NCI-H187 treated with DMSO at 0.1 percent for 48 hours (cell line): ENCODE measurements at places on chromosomes 3 and 15.

DNA sequence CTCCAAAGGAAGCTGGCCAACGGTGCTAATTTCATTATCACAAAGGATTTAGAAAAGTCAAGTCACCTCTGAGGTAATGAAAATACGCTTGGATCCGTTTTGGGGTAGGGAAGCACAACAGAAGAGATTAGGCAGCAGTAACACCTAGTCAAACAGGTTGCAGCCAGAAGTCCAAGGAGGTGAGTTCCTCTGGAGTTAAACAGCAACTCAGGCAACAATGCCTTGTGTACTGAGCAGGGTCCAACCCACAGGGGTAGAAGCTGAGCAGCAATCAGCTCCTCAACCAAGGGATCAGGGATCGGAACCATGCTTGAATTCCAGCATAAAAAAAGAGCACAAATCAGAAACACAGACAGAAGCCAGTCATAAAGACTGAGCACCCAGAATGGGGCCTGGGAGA, 88.1 kb upstream of the SPRED1 start:
- DNase-seq = no peak

- DNase-seq = no peak
These were observed 47.5 kb upstream of the MUC4 start for GRCh38 chr3:195859061-195859845.

GRCh38 chr15:74656935-74657535, 38.8 kb downstream of the EDC3 start:
- DNase-seq = no peak

- DNase-seq = no peak
These were observed 55.3 kb downstream of the ISL2 start for GRCh38 chr15:76391847-76392246.

GRCh38 chr3:1823867-1824266, 274.8 kb upstream of the CNTN4 start:
- DNase-seq = no peak

GRCh38 chr3:7934362-7934761, 567.3 kb upstream of the LMCD1 start:
- no peak for DNase-seq

- DNase-seq = no peak
These were observed 37.0 kb upstream of the CDCP1 start for GRCh38 chr3:45182915-45183871.

- DNase-seq = no peak
These were observed 13.8 kb upstream of the MUSTN1 start for GRCh38 chr3:52848617-52849016.

- DNase-seq = no peak
These were observed 16.8 kb downstream of the CGNL1 start for GRCh38 chr15:57393061-57393460.

DNA sequence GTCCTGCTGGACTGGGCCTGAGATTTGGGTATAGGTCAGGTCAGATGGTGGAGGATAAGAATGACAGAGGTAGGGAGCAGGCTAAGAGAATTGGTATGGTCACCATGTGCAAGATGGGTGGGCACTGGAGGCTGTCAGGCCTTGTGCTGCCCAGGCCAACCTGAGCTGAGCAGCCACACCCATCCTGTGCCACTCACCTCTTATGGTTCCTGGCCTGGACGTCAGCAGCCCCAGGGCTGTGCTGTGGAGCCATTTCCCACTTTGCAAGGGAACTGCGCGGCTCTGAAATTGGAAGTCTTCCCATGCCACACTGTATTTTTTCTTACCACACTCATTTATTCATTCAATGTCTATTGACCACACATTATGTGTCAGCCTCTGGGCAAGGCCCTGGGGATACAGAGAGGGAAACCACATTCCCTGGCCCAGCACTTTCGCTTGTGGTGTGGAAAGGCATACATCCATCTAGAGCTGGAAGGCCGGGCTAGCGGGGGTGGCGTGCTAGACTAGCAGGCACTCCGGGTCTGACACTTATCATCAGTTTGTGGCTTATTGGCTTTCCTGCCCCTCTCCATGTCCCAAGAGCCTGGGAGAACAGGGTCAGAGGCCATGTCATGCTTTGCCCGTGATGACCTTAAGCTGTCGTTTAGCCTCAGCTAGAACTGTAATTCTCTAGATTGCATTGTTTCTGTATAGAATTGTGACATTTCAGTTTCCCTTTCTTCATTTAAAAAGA, 51.1 kb upstream of the POLG start:
- DNase-seq = no peak

DNA sequence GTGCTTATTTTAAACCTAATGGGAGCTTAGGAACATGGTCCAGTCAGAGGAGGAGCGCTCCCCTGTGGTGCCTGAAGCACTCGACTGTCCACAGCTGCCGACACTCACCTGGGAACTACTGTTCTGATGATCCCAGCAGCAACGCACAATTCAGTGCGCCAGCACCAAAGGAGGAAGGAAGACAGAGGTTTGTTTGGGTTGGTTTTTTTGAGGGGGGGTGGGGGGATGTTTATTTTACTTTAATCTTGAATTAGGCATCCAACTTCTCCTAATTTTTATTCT, 48.8 kb upstream of the VGLL4 start:
- DNase-seq = no peak

- DNase-seq = no peak
These were observed 43.5 kb downstream of the CHD2 start for GRCh38 chr15:92943581-92943980.

GRCh38 chr3:78285032-78285728, 1245.3 kb downstream of the ROBO2 start:
- no peak for DNase-seq

- DNase-seq = no peak
These were observed 14.2 kb downstream of the GPR15 start for GRCh38 chr3:98545940-98546339.

DNA sequence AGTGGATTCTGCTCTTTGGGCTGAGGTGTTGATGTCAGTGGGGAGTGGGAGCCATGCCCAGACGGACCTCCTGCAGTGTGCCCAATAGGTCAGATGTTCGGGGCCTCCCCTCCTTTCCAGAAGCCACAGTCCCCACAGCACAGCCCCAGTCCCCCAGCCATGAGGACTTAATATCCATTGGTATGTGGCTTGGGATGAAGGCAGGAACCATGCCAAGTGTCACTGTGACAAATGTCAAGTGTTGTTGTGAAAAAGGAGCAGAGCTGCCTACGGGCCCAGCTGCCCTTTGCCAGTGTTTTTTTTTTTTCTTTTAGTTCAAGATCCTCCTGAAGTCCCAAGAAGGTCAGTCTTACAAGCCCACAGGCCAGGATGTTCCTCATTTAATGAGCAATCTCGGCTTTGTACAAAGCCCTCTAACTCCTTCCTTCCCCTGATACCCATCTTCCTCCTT, 12.2 kb downstream of the SEMA3G start:
- DNase-seq = no peak

GRCh38 chr15:85672332-85673084, 122.2 kb downstream of the KLHL25 start:
- DNase-seq = no peak

- no peak for DNase-seq
These were observed 35.1 kb upstream of the RGMA start for GRCh38 chr15:93124126-93124525.

GRCh38 chr15:78374436-78375393, 34.6 kb downstream of the CRABP1 start:
- no peak for DNase-seq

- DNase-seq = no peak
These were observed 34.4 kb upstream of the TLE3 start for GRCh38 chr15:70132139-70132538.

DNA sequence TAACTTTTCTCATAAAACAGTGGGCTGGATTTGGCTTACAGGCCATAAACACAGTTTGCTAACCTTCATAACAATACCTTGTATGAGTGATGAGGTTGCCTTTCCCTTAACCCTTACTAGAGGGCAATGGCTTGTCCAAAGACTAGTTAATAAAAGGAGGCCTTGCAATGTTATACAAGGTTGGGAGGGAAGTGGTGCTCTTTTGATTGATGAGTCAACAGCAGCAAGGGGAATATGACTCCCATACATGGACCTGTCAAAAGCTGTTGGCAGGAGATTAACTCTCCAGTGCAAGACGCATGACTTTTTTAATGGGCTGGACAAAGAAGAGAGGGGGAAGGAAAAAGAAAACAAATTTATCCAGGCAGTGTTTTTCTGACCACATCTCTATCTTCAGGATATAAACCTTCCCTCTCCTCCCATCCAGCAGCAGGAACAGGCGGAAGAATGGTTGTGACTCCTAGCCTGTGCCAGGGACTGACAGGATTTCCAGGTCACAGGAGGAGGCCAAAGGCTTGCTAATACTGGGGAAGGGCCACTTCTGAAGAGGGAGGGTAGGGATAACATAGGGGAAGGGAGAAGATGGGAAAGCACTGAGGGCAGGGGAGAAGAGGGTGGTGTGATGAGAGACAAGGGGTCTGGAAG, 35.2 kb upstream of the ARL14 start:
- DNase-seq = no peak

DNA sequence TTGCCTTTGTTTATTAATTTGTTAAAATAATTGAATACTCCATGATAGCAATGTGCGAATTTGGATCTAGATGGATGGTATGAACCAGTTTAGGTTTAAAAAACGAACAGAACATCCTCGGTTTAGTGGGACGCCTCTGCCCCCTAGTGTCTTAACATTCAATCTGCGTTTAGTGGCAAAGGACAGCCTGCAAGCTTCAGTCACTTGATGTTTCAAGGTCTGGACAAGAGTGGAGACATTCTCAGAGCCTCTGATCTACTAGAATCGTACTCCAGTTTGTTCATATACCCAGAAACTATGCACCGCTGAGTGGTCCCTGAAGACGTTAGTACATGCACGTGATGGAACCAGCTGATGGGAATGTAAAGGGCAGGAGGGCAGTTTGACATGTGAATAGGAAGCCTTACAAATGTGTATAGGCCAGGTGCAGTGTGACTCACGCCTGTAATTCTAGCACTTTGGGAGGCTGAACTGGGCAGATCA, 17.8 kb upstream of the ATP13A4 start:
- DNase-seq = peak; percentile 17

DNA sequence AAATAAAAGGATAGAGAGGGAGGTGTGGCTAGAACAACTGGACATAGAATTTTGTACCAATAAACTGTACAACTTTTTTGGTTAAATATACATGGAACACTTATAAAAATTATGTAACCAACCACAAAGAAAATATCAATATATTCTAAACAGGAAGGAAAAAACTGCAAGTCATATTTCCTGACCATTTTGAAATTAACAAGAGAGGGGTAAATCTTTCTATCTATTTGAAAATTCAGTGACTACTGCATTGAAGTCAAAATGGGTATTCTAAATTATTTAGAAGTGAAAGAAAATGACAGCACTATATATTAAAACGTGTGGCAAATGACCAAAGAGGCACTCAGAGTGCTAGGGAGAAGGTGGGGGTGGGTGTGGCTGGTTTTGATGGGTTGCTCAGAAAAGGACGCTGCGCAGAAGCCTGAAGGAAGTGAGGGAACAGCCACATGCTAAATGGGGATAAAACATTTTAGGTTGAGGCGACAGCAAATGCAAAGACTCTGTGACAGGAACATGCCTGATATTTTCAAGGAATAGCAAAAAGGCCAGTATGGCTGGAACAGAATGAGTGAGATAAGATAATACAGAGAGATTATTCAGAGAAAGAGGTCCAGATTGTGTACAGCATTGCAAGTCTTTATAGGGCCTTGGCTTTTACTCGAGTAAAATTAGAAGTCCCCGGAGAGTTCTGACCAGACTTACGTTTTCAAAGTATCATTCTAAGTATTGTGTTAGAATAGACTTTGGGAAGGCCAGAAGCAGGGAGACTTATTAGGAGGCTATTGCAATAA, 41.1 kb downstream of the ERICH6 start:
- no peak for DNase-seq

DNA sequence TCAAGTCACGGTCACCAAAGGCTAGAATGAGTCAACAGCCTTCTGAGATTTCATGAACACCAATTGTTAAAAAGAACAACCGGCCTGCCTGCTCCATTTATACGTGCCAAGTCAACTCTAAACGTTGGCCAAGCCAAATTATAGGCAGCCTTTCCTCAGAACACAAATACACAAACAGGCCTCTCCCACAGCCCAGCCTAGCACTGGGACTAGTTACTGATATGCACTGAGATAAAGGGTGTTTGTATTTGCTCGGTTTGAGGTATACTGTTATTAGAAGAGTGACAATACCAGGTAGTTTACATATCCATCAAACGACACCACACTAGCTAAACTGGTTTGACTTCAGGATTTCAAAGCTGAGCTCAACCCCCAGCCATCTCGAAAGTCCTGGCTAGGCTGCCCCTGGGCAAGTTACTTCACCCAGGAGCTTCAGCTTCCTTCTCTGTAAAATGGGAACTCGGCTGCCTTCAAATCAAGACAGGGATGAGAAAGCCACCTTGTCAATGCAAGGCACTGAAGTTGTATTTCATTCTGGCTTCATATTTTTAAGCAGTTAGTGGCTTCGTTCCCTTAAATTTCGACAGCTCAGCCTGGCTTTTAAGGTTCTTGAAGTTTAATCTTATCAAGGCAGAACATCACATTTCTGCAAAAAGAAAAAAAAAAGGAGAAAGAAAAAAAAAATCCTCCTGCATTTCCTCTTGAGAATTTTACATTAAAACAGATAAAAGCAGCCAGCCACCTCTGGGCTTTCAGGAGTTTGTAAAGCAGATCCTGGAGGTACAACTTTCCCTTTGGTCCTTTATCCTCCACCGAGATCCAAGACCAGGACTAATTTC, 4.0 kb downstream of the TLE3 start:
- DNase-seq = no peak

DNA sequence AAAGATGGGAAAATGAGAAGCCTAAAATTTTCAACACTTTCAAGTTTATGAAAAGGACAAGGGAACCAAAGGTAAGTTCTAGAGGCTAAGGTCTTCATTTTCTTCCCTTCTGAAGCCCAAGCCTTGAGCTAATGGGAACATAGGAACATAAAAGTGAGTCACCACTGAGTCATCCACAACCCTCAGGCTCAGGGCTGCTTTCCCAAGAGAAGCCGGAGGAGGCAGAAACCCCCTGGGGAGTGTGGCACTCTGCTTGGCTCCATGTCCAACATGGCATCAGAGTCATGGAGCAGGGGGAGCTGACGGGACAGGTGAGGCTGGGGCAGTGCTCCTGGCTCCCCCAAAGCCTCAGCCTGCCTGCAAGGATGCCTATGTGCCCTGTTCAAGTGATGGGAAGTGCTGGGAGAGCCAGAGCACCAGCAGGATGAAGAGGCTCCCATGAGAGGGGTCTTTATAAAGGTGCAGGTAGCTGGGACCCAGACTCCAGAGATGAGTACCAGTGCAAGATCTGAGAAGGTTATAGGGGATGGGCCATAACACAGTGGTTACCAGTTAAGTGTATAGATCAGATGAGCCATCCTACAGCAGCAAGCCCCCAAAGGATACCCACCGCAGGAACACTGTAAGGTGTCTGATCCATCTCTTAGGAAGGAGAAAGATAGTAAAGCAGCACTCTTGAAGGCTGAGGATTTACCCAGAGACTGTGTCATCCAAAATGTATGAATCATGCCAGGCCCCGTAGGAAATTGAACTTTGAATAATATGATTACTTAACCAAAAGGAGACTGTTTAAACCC, 31.8 kb upstream of the RYR3 start:
- DNase-seq = no peak

- no peak for DNase-seq
These were observed 24.7 kb downstream of the LYSMD4 start for GRCh38 chr15:99708563-99708962.

GRCh38 chr3:131973731-131974130, 61.1 kb downstream of the CPNE4 start:
- DNase-seq = no peak
